Sciatic nerve (tissue), 2 donors: ENCODE measurements at places on chromosomes 7 and 10. TPM values are rescaled to one million over a fixed set of nuclear protein-coding genes. Genes with fewer than 3 reads are reported as not detected.

- DNase-seq, result no peak
Observed at GRCh38 chr10:97479939-97480338, 18.3 kb downstream of the MMS19 start.

LRRC72 gene
- total RNA-seq, result not detected

MOGAT3 gene
- not detected for total RNA-seq

PIK3CG gene
- total RNA-seq, result 6.6 TPM

ACSM6 gene
- 0.49 TPM for total RNA-seq
